ENCODE measurements at places on chromosomes 11 and 22.

DNA sequence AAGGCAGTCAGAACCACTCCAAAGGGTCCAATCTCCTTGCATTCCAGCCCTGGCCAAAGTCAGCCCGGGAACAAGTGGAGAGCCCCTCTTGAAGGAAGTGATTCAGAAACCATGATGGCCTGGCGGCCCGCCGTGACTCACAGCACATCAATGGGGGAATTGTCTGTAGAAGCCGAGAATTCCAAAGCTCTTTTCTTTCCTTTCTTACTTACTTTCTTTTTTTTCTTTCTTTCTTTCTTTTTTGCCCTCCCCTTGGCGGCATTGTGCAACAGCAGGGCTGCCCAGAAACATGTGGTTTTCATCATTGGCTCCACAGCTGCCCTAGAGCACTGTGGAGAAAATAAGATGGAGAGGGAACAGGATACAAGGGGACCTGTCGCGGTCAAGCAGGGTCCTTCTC, 140.2 kb upstream of the TIMP3 start:
- DNase-seq, result no peak

DNA sequence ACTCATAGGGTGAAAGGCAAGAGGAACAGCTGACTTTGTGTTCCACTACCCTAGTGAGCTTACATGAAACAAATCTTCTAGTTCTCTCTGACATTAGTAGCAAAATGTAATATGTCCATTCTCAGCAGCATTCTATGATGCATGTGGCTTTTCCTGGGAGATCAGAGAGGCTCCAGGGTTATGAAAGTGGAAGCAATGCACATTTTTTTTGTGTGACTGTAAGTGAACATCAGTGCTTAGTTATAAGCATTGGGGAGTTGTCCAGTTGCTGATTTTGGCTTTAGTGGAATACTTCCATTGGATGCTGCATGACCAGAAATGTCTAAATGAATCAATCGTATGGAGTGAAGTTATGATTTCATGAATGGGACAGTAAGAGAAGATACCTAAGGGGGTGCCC, 255.9 kb downstream of the FAT3 start:
- no peak for DNase-seq

GRCh38 chr11:114017723-114018122, 41.8 kb upstream of the ZBTB16 start:
- DNase-seq, result no peak

DNA sequence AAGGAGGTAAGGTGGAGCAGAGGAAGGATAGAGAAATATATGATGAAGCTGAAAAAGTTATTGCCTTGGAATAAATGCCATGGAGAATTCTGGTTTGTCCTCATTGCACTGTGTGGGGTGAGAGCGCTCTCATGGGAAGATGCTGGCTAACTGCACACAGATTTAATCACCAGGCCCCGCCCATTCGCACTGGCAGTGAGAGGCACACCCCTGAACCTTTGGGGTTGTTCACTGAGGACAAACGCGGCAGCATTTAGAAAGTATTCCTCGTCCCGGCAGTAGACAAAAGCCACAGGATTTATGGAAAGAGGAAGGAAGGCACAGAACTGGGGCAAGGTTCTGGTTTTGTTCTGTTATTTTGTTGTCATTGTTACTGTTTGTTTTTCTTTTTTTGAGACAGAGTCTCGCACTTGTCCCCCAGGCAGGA, 70.2 kb downstream of the MED15 start:
- DNase-seq, result no peak

- no peak for DNase-seq
Observed at GRCh38 chr11:68673991-68674390, 10.4 kb upstream of the GAL start.

- DNase-seq, result no peak
Observed at GRCh38 chr11:118690553-118691304, 11.3 kb upstream of the TREH start.

- DNase-seq, result no peak
Observed at GRCh38 chr11:26412955-26413354, 81.0 kb downstream of the ANO3 start.

DNA sequence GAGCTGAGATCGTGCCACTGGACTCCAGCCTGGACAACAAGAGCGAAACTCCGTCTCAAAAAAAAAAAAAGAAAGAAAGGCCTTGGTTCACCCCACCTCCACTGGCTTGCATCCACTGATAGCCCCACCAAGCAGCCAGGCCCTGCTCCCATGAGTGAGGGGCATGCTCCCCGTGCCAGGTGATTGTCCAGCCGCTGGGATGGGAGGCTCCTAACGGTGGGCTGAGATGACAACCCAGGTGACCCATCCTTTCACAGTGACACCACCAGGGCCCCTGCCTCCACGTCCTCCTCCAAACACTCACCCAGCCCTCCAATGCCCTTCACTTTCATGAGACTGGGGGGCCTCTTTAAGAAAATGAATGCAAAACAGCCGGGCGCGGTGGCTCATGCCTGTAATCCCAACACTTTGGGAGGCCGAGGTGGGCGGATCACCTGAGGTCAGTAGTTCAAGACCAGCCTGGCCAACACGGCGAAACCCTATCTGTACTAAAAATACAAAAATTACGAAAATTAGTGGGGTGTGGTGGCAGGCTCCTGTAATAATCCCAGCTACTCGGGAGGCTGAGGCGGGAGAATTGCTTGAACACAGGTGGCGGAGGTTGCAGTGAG, 8.6 kb upstream of the DERL3 start:
- DNase-seq, result no peak

GRCh38 chr11:62071408-62071807, 52.4 kb upstream of the INCENP start:
- no peak for DNase-seq

DNA sequence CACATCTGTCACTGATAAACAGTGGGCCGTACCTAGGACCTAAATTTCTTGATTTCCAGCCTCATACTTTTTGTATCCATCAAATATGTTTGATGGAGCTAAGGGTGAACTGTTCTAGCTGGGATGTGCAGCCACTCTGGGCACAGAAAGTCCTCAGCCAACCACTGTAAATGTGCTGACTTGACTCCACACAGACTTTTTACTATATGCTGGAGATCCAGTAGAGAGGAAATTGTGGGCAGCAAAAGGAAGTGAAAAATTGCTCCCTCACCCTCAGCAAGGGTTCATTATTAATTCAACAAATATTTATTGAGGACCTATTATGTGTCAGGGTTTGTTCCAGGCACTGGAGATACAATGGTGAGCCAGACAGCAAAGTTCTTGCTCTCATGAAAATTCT, 54.2 kb upstream of the AMPD3 start:
- no peak for DNase-seq
